ENCODE measurements at places on chromosomes 6 and 20.

DNA sequence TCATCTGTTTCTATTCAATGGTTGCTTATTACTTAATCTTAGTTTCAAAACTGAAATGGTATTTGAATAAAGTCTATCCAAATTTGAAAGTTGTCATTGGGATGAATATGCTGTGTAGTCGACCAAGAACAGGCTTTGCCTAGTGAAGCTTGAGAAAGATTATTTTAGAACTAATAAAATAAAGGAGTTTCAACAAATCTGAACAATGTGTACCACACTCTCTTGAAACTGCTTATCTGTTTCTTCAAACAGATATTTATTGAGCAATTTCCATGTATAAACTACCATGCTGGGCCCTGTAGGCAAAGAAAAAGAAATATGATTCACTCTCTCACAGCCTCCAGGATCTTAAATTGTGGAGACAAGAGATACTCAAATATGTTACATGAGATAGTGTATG lies 174.4 kb downstream of the OGFRL1 start:
- no peak for ATAC-seq

DNA sequence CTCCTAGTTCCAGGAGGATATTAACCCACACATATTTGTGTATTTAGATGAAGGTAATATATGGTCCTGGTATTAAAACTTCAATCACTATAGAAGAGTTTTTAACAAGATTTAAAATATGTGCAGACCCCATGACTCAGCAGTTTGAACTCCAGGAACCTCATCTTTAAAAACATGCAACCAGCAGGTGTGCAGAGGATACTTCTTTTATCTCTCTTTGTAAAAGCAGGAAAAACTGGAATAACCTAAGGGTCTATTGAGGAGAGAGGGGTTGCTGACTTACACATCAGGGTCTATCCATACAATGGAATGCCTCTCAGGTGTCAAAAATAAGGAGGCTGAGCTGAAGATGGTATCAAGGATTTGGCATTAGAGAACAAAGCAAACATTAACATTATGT lies 36.9 kb upstream of the TFAP2C start:
- ATAC-seq = no peak

DNA sequence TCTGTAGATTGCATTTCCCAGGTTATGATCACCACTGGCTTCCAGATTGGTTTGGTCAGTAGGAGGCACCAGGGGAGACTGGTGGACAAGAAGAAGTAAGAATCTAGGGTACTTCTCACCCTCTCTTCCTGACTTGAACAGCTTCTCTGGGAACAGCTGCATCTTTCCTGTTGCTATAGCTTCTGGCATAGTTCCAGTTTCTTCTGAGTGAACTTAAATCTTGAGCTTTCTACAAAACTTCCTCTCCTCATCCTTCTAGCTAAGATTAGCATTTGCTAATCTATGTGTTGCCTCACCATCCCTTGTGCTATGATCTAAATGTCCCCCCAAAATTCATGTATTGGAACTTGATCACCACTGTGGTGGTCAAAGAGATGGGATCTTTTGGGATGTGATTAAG lies 724.6 kb downstream of the UTRN start:
- no peak for ATAC-seq

DNA sequence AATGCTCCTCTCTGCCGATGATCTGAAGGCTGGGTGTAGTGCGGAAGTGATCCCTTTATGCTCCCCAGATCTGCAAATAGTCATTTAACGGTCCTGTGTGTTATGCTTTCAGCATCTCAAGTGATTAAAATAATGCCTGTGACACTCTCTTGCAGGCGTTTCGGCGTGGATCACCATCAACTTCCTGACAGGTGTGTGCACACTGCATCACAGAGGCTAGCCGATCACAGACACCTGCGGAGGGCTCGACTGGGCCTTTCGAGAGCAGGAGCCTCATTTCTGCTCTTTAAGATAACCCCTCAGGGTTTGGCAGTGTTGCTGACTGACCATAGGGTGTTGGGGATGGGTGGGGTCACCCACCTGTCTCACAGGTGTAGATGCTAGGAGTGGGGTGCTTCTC lies 20.0 kb downstream of the ENTPD6 start:
- no peak for ATAC-seq

DNA sequence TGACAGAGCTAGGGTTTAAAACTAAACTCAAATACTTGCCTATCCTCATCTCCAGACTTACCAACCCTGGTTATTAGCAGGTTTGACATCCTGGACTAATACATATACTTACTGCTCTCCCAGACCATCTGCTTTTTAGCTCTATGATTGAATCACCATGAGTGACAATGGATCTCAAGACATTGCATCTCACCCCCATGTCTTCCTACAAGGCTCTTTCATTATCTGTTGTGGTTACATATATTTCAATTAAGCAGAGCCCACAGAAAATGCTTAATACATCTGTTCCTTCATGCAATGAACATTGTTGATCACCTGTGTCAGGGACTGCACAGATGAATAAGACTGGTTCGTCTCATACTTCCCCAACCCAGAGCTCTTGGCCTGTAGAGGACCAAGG lies 19.4 kb downstream of the SAMD3 start:
- ATAC-seq = no peak

DNA sequence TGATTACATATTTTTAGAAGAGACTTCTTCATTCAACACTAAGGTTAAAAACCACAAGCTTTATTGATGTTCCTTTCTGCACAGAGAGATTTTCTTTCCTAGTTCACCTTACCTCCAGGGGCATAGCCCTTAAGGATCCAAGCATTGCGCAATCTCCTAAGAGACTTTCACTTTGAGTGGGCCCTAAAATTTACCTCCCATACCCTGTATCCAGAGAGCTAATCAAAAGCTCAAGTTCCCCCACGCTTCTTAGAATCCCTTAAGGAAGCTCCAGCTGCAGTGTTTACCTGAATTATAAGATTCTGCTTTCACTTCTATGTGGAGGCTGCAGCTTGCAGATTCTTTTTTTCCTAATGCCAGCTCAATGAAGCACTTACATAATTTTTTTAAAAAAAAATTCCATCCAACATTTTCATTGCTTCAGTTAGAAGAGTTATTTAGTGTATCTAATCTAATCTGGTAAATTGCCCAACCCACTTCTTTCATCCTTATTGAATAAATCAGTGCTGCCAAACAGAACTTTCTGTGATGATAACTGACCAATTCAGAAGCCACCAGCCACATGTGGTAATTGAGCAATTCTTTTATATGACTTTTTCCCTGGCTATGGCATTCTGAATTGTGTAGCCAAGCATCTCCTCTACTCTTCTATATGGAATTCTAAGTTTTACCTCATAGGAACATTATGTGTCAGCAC lies 24.6 kb upstream of the SPTLC3 start:
- ATAC-seq = no peak

DNA sequence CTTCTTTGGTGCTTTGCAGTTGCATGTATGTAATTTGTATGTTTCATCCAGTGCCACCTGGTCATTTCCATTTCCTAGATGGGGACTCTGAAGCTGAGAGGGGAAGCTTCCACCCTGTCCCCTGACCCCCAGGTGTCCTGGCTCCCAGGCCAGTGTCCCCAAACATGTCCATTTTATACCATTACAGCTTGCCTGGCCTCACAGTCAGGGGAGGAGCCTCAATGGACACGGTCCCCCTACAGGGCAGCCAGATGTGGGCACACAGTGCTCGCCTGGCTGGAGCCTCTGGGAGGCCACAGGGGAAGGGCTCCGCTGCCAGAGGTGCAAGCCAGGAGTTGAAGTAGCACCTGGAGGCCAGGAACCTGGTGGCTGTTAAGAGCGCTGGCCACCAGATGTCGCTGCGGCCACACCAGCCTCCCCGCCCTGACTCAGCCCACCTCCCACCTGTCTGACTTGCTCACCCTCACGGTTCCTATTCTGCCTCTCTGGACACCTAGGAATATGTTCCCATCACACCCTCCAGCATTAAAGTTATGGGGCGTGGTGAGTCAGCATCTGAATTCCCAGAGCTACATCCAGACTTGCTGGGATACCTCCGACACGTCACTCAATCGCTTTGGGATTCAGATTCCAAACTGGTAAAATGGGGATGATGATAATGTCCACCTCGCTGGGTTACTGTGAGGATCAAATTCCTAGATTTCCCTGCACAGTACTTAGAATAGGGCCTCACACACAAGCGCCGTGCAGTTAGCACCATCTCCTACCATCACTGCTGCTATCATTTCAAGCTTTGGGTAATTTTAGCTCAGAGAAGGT lies 107.4 kb downstream of the SULF2 start:
- ATAC-seq = peak; percentile 72

DNA sequence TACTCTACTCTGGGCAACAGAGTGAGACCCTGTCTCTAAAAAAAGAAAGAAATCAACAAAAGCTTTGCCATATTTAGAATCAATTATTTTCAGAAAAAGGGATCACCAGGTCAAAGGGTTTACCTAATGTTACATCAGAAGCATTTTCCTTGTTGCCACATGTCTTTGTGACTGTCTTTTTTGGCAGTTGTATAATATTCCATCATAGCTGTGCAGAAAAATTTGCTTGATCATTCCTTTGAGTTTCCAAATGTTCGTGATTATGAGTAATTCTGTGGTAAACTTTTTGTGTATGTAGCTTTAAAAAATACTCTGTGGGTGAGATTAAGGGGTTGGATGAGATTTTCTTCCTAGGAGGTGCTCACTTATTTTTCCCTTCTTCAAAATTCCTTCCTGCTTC lies 26.4 kb downstream of the PNPLA1 start:
- no peak for ATAC-seq

DNA sequence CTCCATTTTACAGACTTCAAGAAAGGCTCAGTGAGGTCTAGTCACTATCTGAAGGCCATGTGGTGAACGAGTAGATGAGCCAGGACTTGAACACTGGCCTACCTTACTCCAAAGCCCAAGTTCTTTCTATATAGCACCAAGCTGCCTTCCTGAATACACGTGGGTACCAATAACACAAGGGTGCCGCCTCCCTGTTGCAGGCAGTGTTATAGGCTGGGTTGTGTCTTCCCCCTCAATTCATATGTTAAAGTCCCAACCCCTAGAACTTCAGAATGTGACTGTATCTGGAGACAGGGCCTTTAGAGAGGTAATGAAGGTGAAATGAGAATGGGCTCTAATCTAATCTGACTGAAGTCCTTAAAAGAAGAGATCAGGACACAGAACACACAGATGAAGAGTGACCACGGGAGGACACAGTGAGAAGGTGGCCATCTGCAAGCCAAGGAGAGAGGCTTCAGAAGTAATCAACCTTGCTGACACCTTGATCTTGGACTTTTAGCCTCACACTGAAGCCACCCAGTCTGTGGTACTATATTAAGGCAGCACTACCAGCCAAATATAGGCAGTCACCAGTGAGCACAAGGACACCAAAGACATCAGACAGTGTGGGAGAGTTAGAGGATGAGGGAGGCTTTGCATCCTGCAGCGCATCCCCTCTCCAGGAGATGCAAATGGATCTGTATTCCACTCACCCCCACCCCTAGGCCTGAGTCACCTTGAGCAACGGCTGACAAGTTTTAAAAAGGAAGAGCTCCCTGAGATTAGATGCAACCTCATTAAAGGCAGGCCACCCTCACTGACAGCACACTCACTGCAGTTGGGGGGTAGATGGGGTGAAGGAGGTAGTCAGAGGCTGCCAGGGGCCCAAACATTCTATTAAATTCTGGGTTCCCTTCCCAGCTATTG lies 40.9 kb upstream of the LYRM2 start:
- no peak for ATAC-seq

- ATAC-seq = no peak
These were observed 248.7 kb upstream of the ASCC3 start for GRCh38 chr6:101129851-101130250.

- no peak for ATAC-seq
These were observed 47.6 kb downstream of the ARHGAP18 start for GRCh38 chr6:129662406-129662766.

- no peak for ATAC-seq
These were observed 18.3 kb upstream of the FAM162B start for GRCh38 chr6:116783852-116784251.

GRCh38 chr6:7004581-7005297 lies 103.0 kb upstream of the RREB1 start:
- no peak for ATAC-seq

DNA sequence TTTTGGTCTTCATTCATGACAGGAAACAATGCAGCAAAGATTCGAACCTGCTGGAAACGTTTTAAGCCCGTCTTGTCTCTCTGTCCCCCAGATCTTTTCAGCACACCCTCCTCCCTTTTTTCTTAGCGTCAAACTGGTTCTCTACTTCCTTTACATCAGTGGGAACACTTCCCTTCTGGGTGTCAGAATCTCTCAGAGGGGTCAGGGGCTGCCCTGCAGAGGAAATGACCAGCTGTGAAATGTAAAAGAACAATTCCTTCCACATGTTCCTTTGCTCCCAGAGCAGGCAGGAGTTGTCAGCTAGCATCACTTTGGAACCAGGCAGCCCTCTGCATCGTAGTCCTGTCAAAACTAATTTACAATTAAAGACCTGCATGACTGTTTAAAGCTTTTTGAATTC lies 619.0 kb downstream of the TFAP2A start:
- ATAC-seq = no peak

DNA sequence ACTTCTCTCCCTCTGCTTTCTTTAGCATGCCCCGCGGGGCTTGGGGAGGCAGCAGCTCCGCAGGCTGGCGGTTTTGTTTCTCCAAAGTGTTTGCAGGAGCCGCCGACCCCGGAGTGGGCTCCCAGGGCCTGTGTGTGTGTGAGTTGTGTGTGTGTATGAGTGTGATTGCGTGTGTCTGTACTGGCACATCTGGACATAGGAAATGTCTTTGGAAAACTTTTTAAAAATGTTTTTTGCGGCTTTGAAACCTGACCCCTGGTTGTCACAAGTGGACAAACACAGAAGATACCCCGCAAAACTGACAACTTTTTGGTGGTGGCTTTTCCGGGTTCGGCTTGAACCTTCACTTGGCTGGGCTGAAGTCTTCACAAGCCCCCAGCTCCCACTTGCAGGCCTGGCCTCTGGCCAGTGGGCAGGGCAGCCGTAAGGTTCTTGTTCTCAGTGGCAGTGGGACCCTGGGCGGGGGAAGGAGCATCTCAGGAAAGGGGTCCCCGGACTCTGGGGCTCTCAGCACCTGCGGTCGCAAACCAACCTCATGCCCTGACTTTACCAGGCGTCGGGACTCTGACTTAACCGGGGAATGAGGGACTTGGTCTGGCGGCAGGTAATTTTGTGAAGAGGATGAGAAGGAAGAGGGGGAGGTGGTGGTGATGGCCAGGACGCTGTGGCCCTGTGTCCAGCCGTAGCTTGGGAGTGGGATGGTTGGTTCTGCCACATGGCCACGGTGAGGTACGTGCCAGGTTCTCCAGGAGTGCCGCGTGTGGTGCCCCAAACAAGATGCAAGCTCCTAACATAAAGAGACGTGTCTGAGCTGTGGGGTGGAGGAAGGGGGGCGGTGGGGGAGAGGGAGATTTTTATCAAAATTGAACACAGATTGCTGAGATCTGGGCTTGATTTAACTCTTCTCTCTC lies 619 bp downstream of the DAAM2 start:
- ATAC-seq = no peak

GRCh38 chr20:3811467-3812258 lies 8.7 kb upstream of the AP5S1 start:
- ATAC-seq = peak; percentile 86

- no peak for ATAC-seq
These were observed 86.0 kb downstream of the SAMD3 start for GRCh38 chr6:130136798-130137197.

GRCh38 chr20:38836991-38837390 lies 31.5 kb downstream of the PPP1R16B start:
- ATAC-seq = peak; percentile 47
